Colonic mucosa (tissue), 4 donors: ENCODE measurements at places on chromosomes 4 and X. TPM values are rescaled to one million over a fixed set of nuclear protein-coding genes. Genes with fewer than 3 reads are reported as not detected.

DNA sequence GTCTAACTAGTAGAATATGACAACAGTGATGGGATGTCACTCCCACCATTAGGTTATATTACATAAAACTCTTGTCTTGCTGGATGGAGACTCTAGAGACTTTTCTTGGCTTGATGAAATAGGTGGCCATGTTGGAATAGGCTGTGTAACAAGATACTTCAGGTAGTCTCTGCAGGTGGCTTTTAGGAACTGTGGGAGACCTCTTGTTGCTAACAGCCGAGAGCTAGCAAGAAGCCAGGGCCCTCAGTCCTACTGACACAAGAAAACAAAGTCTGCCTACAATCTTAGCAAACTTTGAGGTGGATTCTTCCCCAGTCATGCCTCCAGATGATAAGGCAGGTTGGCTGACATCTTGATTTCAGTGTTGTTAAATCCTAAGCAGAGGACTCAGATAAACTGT, 72.5 kb downstream of the GNL3L start:
- DNase-seq: no peak

The MAGEE2 gene
- total RNA-seq: 0.21 TPM

GRCh38 chrX:85309717-85310116, 65.9 kb downstream of the ZNF711 start:
- DNase-seq: no peak

- DNase-seq: no peak
These were observed 15.0 kb upstream of the STARD8 start for GRCh38 chrX:68632491-68632890.

The TMPRSS11A gene
- not detected for total RNA-seq
